ENCODE measurements at places on chromosomes 3 and 15.
A peak's percentile ranks its signal among the peaks of the same experiment; 100 is the strongest.

DNA sequence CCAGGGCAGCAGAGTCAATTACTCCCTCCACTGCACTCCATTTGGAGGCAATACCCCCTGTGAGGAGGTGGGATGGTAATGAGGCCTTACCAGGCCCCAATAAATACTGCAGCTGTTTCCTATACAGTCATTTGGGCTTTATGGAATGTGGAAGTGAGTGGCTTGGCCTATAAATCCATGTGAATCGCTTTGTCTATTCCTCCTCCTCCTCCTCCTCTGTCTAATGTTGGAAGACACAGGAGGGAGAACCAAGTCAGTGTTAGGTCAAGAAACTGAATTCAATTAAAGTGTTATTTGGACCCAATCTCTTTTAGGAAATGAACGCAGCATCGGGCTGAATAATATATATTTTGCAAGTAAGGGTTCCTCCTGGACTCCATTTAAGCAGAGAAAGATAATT lies 17.3 kb upstream of the SRGAP3 start:
- no peak for DNase-seq

DNA sequence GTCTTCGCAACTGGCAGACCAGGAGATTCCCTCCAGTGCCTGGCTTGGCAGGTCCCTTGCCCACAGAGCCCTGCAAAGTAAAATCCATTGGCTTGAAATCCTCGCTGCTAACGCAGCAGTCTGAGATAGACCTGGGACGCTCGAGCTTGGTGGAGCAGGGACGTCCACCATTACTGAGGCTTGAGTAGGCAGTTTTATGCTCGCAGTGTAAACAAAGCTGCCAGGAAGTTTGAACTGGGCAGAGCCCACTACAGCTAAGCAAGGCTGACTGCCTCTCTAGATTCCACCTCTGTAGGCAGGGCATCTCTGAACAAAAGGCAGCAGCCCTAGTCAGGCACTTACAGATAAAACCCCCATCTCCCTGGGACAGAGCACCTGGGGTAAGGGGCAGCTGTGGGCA lies 205.0 kb upstream of the MME start:
- no peak for DNase-seq

GRCh38 chr15:74956648-74957475 lies at the start of gene RPP25:
Gene RPP25, minus strand, starts transcription at chr15:74956772. Its CDS starts 189 bp downstream, at chr15:74956583.
- DNase-seq = peak; percentile 84

DNA sequence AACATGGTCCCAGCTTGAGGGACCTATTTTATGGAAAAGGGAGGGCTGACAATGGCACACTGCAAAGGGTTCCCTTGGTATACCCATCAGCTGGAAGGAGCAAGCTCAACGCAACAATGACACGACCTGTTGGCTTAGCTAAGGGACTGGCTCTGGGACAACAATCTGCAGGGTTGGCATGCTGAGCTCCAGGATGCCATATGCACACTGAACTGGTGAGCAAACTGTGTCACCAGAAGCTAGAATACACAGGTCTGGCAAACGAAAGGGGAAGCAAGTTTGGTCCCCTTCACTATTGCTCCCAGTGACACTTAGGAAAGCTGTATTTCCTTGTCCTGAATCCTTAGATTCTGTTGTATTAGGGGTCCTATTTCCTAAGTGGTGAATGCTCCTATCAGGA lies 38.0 kb upstream of the RASGRF1 start:
- DNase-seq = no peak

DNA sequence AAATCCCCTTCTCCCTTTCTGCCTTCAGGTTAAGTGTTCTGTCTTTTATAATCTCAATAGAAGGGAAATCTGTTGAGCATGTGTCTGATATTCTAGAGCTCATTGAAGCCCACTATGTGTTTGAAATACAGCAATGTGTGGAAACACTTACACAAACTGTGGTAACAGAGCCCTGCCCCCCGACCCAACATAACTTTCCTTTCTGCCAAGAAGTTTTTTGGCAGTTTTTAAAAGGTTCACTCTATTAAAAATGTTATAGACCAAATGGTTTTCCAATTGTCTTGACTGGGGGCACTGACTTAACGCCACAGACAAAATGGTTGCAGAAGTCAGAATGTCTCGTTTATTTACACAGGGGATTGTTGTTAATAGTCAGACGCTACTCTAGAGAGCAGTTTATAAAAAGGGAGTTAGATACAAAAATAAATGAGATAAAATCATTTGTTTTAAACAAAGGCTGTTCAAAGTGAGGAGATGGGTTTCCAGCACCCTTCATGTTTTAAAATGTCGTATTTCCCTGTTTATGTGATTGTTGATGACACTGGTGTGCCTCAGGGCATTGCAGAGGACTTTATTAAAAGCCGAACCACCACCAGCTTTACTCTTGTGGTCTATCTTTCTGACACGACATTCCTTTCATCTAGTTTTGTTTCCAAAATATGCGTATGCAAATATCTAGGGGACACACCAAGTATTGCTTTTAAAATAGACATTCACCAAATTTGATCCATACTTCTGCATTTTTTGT lies 26.7 kb upstream of the GREM1 start:
- no peak for DNase-seq

DNA sequence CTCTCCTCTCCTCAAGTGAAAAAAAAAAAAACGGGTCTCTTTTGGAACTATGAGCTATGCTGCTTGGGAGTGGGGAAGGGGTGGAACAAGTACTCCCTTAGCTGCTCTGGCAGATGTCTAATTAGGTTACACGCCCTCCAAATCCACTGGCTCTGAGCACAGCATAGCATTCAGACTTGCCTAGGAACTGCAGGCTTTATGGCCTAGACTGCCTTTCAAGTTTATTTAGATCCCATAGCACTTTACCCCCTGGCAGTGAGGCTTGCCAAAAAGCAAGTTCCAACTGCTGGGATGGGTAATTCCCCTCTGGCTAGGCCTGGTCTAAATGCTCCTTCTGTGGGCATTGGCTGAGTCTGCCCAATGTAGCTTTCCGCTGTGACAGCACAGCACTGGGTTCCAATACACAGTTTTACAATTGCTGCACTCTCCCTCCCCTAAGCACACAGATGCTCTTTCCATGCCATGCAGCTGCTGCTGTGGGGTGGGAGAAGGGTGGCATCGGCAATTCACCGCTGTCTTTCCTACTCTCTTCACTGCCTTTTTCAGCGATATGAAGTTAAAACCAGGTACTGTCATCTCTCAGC lies 152.8 kb downstream of the KCNAB1 start:
- no peak for DNase-seq

GRCh38 chr15:64122444-64122843 lies 26.7 kb downstream of the SNX1 start:
- no peak for DNase-seq

GRCh38 chr3:16176391-16177030 lies 2.0 kb downstream of the GALNT15 start:
- no peak for DNase-seq

GRCh38 chr15:49215768-49216739 lies 46.0 kb downstream of the GALK2 start:
- DNase-seq = peak; percentile 17

GRCh38 chr3:15636028-15636709 lies 34.6 kb downstream of the BTD start:
- no peak for DNase-seq

GRCh38 chr3:88188436-88188835 lies 38.7 kb downstream of the C3orf38 start:
- no peak for DNase-seq

GRCh38 chr3:194285850-194286197 lies 65.3 kb downstream of the CPN2 start:
- DNase-seq = no peak

- DNase-seq = no peak
These were observed 35.3 kb downstream of the ABHD17C start for GRCh38 chr15:80730387-80730786.
